ENCODE measurements at places on chromosomes 1 and 21.

DNA sequence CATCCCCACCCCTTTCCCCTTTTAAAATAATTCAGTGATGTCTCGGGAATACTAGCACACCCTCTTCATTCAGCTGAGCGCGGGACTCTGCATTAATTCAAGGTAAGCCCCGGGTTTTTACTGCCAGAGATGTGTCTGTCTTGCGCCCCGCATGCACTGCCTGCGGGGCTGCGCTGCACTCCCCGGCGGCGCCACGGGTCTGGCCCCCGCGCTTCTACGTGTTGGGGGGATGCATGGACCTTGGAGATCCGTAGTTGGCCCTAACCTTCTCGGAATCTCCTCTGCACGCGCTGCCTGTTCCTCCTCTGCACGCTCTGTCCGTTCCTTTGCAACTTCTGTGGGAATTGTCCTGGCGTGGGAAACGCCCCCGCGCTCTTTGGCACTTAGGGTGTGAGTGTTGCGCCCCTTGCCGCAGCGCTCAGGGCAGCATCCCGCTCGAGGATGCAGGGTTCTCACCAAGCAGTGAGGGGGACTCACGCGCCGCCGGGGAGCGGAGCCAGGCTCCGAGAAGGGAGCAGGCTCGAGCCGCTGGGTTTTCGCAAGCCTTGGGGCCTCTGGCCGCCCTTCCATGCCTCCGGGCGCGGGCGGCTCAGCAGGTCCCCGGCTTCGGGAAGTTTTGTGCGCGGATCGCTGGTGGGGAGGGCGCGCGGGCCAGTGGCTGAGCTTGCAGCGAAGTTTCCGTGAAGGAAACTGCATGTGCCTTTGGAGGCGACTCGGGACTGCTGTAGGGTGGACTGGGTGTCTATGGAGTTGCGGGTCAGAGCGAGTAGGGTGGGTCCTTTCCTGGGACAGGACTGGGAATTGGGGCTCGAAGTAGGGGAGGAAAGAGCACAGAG is 165.1 kb upstream of the CACNA1E start:
- DNase-seq, result no peak

GRCh38 chr1:158257888-158258287 is 3.7 kb downstream of the CD1A start:
- DNase-seq, result no peak

DNA sequence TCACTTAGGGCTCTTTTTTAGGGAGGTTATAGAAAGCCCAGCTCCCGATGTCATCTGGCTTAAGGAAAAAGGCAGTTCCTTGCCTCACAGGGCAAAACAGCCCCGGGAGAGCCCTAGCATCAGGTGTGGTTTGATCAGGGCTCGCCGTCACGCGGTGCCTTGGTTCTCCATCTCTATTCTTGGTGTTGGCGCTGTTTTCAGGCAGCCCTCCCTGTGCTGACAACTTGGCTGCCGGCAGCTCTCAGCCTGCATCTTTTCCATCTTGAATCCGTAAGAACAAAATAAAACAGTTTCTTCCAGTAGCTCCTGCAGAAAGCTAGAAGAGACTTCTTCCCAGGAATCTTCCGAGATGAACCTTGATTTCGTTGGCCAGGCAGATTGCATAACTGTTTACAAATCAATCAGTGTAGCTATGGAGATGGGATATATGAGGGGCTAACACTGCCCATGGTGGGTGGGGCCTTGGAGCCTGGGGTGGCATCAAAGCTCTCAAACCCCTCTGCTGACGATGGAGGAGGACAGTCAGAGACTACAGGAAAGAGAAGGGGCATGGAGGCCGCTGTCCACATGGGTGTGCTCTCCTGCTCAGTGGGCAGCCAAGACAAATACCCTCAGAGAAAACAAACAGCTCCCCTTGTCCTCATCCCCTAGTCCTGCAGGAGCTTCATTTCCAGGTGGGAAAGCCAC is 370.7 kb upstream of the C1orf174 start:
- DNase-seq, result no peak

- peak; percentile 89 for DNase-seq
Observed at GRCh38 chr1:78101514-78101913, 55.7 kb downstream of the GIPC2 start.

DNA sequence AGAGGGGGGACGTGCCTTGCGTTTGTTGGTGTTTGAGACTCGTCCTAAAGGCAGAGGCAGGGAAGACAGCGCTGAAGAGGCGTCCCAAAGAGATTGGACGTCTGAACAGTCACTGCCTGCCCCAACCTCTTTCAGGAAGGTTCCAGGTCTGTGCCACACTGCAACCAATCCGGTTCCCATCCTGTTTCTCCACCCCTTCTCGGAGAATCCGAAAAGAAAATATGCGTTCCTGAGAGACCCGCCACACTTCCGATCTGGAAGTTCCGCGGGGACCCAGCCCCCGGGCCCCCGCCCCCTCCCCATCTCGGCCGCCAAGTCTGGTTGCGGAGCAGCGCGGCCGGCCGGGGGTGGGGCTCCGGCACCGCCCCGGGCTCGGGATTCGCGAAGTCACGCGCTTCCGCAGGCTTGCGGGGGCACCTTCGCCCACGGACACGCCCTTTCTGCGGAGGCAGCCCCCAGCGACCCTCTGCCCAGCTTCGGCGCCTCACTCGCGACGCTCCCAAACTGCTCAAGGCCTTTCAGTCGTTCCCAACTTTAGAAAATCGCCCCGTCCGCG is 124.5 kb upstream of the DPYD start:
- DNase-seq, result no peak

DNA sequence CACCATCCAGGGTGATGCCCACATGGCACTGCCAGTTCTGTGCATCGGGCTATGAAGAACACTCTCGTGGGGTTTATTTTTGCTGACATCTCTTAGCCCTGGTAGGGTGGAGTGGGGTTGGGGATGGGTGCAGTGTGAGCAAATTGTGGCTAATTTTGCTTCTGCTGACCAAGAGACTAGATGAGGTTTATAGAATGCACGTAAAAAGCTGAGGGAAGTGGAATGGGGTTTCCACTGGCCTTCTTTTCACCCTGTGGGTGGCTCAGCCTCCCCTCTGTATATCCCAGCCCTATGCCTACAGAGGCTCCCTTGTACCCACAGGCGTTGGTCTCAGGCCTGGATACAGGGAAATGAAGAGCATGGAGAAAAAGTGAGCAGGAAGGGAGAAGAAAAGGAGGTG is 44.1 kb upstream of the RAB4A start:
- no peak for DNase-seq

GRCh38 chr1:93440272-93440671 is 7.6 kb upstream of the FNBP1L start:
- no peak for DNase-seq

GRCh38 chr1:7769673-7770412 is 1.3 kb upstream of the VAMP3 start:
- no peak for DNase-seq

- DNase-seq, result peak; percentile 56
Observed at GRCh38 chr1:24635195-24635843, 7.8 kb upstream of the SRRM1 start.

DNA sequence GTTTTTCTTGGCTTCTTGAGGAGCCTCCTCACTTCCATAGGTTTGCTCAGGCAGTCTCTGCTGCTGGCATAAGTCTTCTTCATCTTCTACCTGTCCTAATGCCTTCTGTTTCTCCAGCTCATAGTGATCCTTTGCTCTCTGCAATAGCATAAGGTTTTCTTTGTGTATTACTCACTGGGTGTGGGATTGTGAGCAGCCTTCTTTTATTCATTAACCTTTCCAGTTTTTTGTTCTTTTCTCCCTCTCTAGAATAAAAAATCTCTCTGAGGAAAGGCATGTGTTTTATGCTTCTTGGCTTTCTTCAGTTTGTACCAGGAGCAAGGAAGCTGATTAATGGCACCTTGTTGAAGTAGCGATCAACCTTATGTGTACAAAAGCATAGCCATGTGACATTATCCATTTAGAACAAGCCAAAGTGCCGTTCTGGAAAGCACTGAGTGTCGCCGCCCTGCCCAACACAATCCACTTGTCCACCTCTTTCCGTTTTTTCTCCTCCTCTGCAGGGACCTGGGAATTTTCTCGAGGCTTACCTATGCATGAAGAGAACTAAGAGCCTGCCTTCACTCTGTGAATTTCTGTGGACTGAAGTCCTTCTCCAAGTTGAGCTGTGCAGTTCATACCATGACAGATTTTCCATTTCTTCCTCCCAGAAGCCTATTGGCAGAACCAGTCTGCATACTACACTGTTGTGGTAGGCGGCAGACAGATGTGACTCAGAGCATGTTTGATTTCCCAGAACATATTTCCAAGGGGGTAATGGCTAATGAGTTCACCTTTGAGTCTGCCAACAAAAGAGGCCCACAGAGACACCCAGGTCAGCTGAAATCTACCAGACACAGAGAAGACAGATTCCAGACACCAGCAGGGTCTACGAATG is 39.0 kb downstream of the DPT start:
- DNase-seq, result no peak

GRCh38 chr21:31143036-31143435 is 104.8 kb upstream of the KRTAP19-8 start:
- no peak for DNase-seq

GRCh38 chr1:15213341-15213821 is 33.6 kb upstream of the FHAD1 start:
- no peak for DNase-seq
